RPMI7951 (cell line): ENCODE measurements at places on chromosomes 4 and X. TPM values are rescaled to one million over a fixed set of nuclear protein-coding genes. Genes with fewer than 3 reads are reported as not detected.

KLKB1 gene
- not detected in 2 replicates for total RNA-seq

PRSS12 gene
- 0.12 and 0.20 TPM in 2 replicates for total RNA-seq

GBA3 gene
- total RNA-seq, result not detected in 2 replicates

GNL3L gene
- 27.4 and 34.4 TPM in 2 replicates for total RNA-seq

RUFY3 gene
- total RNA-seq, result 15.7 and 16.0 TPM in 2 replicates

CFAP47 gene
- total RNA-seq, result 0.12 TPM in 1 of 2 replicates, not detected in the other

RTL3 gene
- 1.4 and 1.5 TPM in 2 replicates for total RNA-seq

DNA sequence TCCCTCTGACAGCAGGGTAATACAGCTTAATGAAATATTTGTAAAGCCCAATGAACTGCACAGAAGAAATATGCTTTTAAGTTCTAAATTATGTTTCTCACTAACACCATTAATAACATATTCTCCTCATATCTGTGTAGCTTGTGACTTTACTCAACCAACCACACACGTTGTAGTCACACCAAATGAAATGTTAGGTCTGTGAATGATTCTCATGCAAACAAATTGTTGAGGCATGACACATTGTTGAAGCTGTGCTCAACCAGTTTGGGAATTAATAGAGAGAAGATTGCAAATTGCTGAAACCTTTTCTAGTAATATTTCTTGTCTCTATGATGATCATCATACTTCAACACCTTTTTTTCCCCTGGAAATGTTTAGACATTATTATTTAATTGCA is 645.9 kb downstream of the PCDH7 start:
- no peak for DNase-seq

DNA sequence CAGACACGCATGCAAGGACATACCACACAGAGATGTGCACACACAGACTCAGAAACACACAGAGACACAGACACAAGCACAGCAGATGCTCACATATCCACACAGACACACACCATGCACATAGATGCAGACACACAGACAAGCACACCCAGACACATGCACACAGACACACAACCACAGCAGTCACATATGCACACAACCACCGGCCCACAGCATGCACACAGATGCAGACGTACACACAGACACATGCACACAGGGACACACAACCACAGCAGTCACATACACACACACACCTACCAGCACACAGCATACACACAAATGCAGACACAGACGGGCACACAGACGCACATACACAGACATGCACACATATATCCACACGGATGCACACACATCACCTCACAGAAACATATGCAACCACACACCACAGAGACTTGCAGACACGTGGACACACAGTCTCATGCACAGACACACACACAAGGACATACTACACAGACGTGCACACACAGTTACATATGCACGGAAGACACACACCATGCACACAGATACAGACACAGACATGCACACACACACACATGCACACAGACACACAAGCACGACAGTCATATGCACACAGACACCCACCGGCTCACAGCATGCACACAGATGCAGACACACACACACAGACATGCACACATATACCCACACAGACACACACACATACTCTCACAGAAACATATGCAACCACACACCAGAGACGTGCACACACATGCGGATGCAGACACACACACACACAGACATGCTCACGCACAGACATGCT is 25.2 kb upstream of the SLC25A6 start:
- no peak for DNase-seq

DNA sequence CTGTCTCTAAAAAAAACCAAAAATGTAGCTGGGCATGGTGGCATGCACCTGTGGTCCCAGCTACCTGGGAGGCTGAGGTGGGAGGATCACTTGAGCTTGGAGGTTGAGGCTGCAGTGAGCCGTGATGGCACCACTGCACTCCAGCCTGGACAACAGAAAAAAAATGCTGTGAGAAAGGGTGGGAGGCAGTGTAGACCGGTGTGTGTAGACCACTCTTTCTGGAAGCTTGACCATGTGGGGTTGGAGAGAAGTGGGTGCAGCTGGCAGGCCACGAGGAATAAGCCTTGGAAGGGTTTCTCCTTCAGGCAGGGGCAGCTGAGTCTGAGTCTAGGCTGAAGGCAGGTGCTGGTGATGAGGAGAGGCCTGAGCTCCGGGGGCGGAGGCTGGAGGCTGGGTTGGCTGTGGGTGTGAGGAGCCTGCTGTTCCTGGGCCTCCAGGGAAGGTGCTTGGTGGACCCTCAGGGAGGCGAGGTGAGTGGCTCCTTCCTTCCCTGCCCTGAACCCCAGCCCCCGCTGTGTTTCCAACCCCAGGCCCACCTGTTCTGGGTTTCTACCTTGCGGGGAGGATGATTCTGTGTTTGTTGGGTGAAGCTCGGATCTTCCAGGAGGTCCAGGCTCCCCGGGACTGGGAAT is 9.3 kb upstream of the TBC1D14 start:
- DNase-seq, result no peak

- no peak for DNase-seq
Measured at GRCh38 chrX:53279296-53280237, 1.8 kb downstream of the IQSEC2 start.

GRCh38 chrX:133771086-133771646 is 214.2 kb downstream of the GPC3 start:
- no peak for DNase-seq

DNA sequence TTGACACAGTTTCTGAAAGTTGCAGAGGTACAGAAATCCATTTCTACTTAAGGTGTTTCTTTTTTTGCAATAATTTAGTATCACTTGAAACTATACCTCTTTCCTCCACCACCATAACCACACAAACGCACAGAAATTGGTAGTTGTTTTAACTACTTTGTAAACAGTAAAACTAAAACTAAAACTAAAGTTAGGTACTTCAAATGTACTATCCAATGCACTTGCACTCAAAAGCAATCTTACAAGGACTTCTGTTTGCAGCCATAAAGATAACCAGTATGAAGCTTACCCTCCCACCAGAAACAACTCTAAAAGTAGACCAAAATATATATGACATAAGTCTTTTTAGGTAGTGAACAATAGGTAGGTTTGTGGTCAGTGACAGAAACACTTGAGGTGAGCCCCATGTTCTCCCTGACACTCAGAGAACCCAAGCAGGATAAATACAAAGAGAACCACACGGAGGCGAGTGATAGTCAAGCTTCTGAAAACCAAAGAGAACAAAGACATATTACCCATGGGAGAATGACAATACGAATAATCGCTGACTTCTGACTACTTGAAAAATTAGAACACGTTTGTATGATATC is 72.2 kb upstream of the VBP1 start:
- DNase-seq, result no peak
